Mesothelial cell of epicardium (in vitro differentiated cells): ENCODE measurements at places on chromosomes 3 and 15. TPM values are rescaled to one million over a fixed set of nuclear protein-coding genes. Genes with fewer than 3 reads are reported as not detected.

The COLQ gene
- total RNA-seq, result 9.1 to 10.0 TPM (median 10.0 TPM) in 3 replicates

The SCG5 gene
- 53.7 to 55.4 TPM (median 54.2 TPM) in 3 replicates for total RNA-seq

The THRB gene
- total RNA-seq, result 2.1 to 3.4 TPM (median 2.4 TPM) in 3 replicates

DNA sequence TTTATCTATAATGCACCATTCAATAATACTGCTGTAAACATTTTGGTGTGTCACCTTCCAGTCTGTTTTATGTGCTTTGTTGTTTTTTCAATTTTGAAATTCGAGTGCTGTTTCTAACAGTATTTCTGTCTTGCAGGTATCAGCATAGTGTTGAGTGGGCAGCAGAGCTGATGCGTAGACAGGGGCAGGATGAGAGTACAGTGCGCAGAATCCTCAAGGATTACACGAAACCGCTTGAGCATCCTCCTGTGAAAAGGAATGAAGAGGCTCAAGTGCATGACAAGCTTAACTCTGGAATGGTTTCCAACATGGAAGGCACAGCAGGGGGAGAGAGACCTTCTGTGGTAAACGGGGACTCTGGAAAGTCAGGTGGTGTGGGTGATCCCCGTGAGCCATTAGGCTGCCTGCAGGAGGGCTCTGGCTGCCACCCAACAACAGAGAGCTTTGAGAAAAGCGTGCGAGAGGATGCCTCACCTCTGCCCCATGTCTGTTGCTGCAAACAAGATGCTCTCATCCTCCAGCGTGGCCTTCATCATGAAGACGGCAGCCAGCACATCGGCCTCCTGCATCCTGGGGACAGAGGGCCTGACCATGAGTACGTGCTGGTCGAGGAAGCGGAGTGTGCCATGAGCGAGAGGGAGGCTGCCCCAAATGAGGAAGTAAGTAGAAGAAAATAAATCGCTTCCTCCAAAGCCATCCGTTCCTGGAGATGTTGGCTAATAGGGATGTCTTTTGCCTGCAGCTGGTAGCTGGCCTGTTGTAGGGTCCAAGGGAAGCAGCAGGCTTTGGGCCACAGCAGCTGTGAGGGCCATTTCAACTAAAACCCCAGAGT lies 19.1 kb downstream of the TSEN2 start:
- DNase-seq, result no peak

DNA sequence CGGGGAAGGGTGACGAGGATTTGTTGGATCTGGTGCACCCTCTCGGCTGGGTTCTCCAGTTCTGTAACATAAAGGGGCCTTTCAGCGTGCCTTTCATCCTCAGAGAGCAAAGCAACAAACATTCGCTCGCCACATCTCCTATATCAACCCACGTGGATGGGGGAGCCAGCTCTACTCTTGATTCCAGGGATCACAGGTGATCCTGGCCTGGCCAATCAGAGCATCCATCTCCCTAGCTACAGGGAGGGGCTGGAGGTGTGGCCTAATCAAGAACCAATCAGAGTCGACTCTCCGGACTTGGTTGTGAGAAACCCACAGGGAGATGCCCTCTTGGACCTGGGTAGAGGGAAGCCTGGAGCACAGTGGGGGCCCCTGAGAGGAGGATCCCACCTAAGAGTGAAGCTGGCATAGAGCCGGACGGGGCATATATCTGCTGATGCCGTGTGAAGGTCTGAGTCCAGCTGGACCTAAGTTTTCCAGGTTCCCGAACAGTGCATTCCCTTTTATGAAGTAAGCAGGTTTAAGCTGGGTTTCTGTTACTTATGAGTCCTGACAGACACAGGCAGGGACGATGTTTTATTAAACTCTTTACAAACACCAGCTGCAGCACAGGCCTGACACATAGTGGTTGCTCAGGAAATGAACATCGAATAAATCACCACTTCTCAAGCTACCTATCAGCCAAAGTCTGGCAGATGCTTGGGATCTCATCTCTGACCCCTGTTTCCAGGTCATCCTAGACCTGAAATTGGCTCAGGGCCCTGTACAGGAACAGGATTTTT lies 50.7 kb upstream of the RAD18 start:
- DNase-seq, result no peak

DNA sequence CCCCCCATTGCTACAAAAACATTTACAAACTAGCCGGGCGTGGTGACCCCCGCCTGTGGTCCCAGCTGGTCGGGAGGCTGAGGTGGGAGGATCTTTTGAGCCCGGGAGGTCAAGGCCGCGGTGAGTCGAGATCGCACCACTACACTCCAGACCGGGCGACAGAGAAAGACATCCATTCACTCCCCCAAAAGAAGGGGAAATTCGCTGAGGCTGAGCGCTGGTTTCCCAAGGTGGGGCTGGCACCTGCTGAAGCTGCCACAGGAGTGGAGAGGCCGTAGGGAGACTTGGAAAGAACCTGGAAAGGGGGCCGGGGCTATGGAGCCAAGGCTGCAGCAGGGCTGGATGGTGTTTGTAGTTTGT lies 732 bp upstream of the CRTC3 start:
- DNase-seq, result no peak
